Activated T-helper 17 cell treated with anti-CD3 and anti-CD28 coated beads, Interleukin-2, amount 50 U/mL, for 72 hours (primary cell): ENCODE measurements at places on chromosomes 2 and 18.

- no peak for ATAC-seq
Observed at GRCh38 chr2:26072925-26073768, 39.3 kb downstream of the RAB10 start.

DNA sequence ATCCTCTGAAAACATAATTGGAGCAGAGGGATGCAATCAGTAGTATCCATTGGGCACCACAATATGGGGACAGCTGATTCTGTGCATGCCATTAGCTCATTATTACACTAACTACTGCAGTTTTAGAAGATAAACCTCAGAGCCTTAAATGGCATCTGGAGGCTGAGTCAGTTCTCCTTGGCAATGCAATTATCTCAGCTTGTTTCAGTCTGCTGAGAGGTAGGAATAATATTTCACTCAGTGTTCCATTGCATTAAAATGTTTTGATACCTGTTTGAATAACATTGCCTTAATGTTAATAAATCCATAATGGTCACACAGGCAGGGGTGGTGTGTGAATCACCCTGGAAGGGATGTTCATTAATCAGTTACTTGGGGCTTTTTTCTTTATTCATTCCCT, 309.6 kb downstream of the LRRTM1 start:
- no peak for ATAC-seq

DNA sequence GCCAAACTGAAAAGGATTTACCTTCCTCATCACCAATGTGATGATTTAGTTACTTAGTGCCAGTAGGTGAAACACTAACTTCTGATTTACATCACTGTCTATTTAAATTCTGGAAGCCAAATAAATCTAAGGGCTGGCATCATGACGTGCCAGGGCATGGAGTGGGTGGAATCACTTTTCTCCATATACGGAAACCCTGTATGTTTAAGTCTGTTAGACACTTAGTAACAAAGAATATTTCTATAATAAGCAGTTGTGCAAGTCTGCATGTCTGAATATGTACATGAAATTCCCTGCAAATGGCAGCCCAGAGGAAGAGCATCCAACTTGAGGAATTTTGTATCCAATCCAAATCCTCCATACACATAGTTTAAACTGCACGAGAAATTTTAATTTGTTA, 243.1 kb upstream of the SMAD7 start:
- no peak for ATAC-seq

DNA sequence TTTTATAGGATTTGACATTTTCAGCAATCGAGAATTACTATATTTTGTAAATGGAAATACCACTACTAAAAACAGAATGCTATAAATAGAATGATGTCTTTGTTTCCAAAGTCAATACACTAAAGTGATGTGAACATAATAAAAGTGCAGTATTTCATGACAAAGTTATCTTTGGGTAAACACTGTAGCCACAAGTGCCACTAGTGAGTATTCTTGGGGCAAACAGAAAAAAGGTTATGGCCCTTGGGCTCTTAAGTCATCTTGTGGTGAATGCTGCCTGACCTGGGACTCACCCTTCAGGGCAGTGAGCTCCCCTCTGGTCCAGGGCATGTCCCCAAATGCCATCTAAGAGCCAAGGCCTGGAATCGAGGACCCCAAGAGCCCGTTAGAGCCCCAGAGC, 99.2 kb upstream of the KYNU start:
- ATAC-seq = no peak

DNA sequence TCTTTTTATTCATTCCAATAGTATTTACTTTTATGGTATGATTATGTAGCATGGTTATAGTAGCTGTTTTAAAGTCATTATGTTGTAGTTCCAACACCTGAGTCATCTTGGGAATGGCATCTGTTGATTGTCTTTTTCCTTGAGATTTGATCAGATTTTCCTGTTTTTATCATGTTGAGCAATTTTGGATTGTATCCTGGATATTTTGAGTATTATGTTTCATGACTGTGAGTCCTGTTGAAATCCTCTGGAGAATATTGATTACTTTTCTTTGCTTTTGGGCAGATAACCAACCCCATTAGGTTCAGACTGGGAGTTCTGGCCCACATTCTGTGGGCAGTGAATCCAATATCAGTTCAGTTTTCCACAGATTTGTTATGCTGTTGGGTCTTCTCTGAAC, 163.2 kb upstream of the SPRED2 start:
- ATAC-seq = no peak

- no peak for ATAC-seq
Observed at GRCh38 chr18:58042826-58043490, 1.1 kb upstream of the NEDD4L start.

DNA sequence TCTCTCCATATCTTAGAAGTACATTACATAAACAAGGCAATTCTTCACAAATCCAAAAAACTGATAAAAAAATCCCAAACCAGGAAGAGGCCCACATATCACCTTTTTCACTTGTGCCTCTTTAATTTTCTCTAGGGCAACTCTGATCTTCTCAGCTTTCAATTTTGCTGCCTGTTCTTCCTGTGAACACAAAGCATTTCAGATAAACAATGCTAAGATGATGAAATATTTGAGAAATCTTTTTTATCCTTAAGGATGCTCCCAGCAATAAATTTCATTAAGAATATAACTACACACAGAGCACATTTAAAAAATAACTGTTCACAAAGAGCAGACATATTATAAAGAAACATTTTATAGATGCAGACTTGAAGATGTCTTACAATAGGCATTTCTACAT, 73.4 kb downstream of the RAPH1 start:
- no peak for ATAC-seq

DNA sequence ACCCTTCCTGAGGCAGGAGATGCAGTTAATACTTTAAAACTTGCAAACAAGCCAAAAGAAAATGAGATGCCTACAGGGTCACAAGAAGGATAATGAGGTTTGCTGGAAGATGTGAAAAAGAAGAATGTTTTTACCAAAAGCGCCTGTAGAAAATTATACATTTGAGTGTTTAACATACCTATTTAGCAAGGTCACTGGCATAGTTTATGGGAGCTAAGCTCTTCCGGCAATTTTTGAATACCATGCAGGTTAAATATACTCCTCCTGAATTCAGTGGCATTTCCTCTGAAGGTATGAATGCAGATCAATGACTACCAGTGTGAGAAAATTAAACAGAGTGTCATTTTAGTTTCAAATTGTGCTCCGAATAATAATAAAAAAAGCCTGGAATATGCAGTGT, 21.2 kb upstream of the MAP3K20 start:
- no peak for ATAC-seq

GRCh38 chr18:62138461-62139235, 48.2 kb downstream of the PIGN start:
- no peak for ATAC-seq

DNA sequence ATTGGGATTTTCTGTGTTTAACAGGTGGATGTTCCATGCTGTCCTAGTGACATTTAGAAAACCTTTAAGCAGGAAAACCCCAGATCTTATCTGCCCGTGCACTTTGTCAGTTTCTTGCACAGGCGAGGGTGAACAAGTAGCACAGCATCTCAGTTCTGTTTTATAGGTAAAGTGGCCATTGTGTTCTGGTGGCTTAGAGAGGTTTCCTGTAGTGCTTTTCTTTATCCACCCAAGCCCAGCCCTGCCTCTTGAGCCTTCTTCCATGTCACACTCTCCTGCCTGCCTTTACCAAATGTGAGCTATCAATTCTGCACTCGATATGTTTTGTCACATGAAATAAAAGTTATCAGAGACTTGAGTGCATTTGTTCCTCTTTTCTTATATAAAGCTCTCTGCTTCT, 135.3 kb upstream of the NOSTRIN start:
- ATAC-seq = no peak

DNA sequence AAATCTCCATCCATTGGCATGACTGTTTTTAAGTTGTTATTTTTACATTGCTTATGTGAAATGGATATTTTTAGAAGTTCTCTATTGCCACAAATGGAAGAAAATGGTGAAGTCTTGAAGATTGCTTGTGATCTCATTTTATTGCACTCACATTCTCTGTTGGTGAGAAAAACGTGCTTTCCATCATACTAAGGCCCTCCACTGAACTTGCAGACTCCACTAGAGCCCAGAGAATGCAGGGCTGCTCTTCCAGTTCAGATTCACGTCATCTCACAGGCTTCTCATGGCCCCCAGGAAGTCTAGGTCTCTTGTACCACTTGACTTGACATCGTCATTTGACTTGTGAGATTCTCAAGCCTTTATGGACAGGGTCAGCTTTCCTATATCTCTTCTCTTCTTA, 254.8 kb upstream of the COPS8 start:
- no peak for ATAC-seq

DNA sequence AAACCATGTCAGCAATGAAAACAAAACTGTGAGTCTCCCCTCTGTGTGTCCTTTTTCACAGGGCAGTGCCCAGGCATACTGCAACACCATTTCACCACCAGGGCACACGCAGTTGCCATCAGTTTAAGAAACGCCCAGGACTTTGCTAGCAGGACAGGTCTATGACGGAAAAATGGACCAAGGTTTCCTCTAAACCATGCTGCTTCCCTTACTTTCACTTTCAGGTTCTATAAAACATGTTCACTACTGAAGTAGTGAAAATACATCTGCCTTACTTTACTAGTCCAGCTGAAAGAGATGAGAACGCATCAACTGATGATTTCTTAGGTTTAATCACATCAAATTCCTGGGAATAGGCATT, 110.5 kb downstream of the TCF4 start:
- peak; percentile 66 for ATAC-seq

DNA sequence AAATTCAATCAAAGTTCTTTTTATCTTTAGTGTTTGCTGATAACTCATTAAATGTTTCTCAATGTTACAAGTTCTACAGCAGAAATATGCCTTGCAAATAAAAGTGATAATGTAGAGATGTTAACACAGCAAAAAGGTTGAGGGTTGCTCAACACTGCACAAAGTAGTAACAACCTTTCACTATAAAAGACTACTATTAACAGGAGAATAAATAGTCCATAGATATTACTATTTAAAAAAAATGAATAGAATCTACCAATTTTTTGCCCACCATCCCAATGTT, 378.1 kb downstream of the RBM43 start:
- no peak for ATAC-seq

- ATAC-seq = peak; percentile 73
Observed at GRCh38 chr2:37555457-37555856, 116.0 kb downstream of the CDC42EP3 start.

- ATAC-seq = peak; percentile 48
Observed at GRCh38 chr2:236177967-236178889, 10.0 kb upstream of the GBX2 start.

GRCh38 chr18:78586586-78586985, 393.0 kb upstream of the SALL3 start:
- no peak for ATAC-seq

GRCh38 chr2:160293391-160294091, 93.5 kb upstream of the ITGB6 start:
- no peak for ATAC-seq

- ATAC-seq = no peak
Observed at GRCh38 chr2:232831496-232831895, 38.6 kb upstream of the SNORC start.

- no peak for ATAC-seq
Observed at GRCh38 chr2:28228434-28228995, 164.1 kb upstream of the FOSL2 start.

DNA sequence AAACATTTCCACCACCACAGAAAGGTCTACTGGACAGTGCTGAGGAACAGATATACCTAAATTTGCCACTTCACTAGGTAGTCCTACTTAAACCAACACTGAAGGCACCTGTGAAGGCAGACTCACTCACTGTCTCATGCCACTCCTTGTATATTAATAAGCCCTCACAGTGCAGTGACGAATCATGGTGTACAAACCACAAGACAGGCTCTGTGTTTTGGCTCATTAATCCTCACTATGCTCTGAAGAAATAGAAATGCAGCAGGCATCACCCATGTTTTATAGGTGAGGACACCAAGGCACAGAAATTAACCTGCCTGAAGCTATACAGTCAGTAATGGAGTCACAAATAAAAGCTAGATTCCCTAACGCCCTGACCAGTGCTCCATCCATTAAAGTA, 44.3 kb downstream of the BARD1 start:
- ATAC-seq = no peak

DNA sequence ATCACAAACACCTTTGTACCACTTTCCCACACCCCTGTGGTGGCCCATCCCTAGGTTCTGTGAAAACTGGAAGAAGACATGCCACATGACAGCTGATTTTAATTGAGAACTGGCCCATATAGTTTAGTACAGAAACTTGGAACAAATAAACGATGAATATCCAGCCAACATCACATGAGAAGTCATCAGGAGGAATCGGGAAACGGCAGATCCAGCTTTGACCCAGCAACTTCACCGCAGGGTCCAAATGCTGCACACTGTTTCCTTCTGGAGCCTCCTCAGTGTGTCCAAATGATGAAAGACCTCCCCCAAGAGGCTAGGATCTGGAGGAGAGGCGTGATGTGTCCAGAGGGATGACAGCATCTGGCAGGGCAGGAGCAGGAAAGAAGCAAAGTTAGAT, 75.5 kb downstream of the COPS8 start:
- ATAC-seq = no peak

DNA sequence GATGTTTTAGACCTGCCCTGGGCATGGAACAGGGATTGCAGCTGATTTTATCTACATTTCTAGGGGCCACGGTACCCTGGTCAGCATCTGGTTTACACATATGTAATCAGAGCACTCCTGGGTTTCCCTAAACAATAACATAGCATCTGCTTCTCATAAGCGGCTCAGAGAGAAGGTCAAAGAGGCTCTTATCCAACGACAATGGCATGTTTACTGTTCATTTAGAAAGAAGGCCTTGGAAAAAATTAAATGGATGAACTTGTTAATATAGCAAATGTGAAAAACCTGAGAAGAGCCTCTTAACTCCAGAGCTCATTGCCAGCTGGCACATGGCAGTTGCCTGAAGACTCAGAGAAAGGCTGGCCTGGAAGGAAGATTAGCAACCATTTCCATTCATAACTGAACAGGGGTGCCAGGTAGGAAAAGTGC, 202.8 kb upstream of the THUMPD2 start:
- no peak for ATAC-seq

DNA sequence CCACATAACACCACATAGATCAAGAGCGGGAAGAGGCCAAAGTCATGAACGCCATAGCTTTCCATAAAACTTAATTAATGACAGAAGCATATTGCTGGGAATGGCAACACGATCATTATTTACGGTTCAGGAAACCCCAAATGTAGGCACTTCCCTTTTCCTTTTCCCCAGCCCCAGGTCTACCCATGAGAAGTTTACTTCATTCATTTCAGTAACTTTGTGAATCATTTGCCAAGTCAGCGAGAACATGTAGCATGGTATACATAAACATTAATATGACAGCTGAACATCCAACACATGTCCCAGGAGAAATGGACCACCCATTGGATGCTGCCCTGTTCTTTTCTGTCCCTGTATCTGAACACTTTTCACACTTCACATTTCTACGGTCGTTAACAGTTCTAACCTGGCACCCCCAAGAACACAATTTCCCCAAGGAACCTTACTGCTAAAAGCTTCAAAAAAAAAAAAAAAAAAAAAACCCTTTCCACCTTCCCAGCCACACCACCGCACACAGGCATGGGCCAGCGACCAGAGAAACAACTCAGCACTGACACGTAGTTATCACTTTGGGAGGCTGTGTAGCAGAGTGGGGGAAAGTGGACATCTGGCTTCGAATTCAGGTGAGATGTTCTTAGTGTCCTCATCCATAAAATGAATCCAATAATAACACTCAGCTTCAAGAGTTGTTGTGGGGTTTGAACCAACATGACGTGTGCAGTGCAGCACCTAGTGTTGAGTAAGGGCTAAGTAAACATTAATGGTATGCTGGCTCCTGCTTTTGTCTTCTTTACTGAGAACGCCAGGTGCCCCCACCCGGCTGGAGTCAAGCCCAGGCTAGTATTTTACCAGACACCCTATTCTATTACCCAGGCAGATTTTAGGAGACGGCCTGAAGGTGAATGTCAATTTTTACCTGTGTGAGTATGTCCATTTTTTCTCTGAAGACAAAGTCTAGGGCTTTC, 371.5 kb downstream of the LNPK start:
- ATAC-seq = no peak
